ENCODE measurements at places on chromosomes 11 and 22.

DNA sequence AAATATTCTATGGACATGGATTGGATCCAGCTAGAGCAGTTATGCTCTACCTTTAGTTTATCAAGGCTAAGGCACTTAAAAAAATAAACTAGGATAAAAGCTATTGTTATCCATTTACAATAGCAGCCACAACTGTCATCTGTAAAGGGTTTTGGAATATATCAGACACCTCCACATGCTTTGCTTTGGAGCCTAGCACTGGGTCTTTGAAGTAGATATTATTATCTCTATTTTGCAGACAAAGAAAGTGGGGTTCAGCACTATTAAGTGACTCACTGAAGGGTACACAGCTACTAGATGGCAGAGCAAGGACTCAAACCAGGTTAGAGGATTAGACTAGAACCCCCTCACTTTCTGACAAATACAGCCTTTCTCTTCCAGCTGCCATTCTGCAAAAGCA is 82.0 kb downstream of the KCNJ1 start:
- no peak for DNase-seq

DNA sequence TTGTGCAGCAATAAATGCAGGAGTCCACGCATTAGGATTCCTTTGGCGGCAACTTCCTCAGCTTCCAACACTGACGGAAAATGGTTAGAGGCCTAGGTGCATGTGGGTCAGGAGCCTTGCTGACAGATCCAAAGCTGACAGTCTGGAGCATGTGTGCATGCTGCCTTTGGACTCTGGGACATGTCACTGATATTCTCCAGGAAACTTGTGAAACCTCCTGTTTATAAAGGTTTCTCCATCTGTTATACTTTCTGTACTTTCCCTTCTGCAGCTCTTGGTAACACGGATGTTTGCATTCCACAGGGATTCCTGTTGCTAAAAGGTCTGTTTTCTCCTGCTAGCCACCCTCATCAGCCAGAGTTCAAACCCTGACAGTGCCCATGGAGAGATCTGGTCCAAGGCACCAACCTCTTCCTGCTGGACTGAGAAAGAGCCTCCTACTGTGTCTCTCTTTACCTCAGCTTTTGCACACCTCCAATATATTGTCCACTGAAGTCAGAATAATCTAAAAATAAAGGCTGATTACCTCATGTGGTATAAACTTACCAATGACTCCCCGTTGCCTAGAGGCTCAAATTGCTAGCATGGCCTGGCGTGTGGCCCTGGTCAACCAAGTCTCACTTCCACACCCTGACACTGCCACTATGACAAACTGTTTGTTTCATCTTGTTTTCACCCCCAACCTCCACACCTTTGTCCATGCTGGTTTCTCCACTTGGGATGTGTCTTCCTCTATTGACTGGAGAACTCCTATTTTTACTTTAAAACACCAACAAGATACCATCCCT is 31.1 kb upstream of the LYVE1 start:
- DNase-seq = no peak

GRCh38 chr22:32788904-32789624 is 12.4 kb upstream of the TIMP3 start:
- DNase-seq = no peak

GRCh38 chr11:46234311-46234710 is 43.2 kb upstream of the CREB3L1 start:
- peak; percentile 63 for DNase-seq

DNA sequence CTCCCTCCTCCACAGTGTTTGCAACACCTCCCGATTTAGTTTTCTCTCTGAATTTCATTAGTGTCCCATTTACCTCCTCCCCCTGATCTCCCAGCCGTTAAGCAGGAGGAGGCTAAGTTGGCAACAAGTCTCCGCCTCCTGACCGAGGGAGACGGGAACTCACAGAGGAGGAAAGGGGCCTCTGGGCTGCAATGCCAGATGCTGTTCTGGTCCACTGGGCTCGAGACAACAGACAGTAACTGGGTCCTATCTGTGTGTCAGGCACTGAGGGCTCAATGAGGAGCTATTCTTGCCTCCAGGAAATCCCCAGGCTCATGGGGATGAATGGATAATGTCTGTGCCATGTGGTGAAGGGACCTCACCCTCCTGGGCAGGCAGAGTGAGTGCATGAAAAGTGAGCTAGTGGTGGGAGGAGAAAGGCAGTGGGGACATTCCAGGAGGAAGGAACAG is 228.1 kb downstream of the TENM4 start:
- no peak for DNase-seq

DNA sequence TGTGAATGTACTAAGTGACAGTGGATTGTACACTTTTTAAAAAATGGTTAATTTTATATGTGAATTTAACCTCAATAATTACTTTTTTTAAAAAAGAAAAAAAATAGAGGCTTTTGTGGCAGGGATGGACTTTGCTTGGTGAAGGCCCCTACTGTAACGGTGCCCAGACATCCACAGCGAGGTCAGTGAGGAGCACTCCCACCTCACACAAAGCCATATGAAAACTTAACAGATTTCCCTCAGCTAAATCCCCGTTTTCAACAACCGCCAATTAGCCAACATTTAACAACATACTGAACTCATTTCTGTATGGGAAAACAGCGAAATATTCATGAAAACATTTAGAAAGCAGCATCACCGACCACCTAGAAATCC is 642 bp upstream of the C11orf58 start:
- DNase-seq = no peak

DNA sequence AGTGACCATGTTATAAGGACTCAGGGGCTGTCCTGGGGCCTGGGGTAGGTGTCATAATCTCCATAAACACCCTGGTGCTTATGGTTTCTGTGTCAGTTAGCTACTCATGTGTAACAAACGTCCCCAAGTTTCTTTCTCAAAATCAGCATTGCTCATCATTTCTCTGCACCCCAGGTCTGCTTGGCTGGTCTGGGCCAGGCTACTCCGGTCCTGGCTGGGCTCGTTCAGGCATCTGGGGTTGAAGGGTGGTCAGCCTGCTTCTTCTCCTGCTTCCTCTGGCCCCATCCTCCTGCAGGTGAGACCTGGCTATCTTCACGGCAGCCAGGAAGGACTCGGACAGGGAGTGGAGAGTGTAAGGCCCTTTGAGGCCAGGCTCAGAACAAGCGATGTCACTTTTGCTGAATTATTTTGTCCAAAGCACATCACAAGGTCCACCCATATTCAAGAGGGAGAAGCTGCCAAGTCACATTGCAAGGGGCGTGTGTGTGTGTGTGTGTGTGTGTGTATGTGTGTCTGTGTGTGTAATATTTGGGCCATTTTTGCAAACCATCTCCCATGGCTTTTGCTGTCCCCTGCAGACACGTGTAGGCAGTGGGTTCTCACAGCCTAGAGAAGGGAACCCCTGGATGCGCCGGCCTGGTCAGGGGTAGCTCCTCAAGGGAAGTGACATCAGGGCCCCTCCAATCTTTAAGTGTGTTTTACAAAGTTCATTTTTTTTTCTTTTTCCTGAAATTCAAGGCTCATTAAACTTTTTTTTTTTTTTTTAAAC is 535.8 kb downstream of the TBC1D22A start:
- no peak for DNase-seq

- no peak for DNase-seq
Measured at GRCh38 chr11:93520726-93521509, 22.3 kb downstream of the SMCO4 start.

DNA sequence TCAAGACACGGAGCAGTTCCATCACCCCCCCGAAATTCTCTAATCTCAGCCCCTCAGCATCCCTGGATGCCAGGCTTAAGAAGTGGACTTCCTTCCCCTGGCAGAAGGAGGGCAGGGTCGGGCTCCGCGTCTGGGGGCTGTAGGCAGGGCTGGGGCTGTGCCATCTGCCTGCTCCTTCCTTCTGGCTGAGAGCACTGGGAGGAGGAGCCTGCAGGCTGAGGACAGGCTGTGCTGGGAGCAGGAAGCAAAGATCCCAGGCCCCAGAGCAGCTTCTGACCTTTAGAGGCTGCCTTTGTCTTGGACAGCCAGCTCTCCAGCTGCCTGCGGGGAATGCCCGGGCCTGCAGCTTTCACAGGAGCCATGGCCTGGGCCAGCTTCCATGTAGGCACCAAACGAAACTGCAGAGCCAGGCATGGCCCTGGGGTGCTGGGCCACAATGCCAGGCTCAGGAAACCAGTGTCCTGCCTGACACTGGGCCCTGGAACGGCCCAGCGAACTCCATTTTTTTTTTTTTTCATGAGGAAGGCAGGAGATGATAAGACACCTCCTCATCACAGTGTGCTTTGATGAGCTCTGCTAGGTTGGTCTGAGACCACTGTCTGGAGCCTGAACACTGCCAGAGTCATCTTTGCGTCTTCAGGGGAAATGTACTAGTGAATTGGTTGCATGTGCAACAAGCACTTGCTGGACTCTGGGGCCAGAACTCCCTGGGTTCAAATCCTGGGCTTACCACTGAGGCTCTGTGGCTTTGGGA is 67.9 kb downstream of the MCM5 start:
- peak; percentile 78 for DNase-seq

DNA sequence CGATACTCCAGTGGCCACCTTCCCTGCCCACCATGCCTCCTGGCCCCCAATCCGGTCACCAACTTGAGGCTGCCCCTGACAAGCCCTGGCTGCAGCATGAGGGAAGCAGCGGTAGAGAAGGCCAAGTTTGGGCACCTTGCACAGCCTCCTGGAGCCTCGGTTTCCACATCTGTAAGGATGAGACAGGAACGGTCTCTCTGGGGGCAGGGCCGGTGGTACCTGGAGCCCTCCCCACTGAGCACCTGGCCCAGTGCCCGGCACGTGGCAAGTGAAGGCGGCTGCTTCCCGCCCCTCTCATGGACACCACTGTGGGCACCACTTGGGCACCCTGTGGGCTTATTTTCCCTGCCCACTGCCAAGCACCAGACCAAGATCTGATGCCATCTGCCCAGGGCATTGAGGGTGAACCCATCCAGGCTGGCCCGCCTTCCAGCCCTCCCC is 77.8 kb downstream of the CDKN1C start:
- DNase-seq = no peak

DNA sequence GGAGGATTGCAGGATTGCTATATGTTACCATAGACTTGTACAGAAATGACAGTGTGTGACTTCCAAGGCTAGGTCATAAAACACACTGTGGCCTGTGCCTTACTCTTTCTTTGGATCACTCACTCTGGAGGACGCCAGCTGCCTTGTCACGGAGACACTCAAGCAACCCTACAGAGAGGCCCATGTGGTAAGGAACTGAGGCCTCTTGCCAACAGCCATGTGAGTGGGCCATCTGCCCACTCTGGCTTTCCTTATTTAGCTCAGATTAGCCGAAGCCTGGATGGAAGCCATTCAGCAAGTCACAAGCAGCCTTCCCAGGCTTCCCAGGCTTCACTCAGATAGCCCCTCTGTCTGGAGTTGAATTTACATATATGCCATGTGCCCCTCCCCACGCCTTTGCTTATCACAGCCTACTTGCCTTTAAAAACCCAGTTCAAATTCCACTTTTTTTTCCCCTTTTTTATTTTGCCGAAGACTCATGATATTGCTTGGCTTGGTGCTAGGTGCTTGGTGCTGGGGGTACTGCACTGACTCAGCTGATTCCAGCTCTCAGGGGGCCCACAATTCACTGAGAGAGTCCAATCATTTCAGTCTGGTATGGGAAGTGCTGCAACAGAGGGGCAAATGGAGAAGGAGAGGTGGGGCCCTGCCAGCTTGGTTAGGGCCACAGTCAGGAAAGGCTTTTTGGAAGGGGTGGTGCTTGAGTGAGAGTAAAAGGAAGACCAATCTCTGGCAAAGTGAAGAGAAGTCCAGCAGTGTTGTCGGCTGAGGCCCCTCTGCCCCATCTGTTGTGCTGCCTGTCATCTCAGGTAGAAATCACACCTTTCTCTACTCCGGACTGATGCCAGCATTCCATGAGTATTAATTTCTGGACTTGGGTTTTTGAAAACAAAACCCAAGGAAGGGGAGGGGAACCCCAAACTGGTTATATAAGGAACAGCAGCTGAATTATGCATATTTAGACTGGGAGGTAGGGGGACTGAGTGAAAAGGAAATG is 14.5 kb upstream of the P4HA3 start:
- peak; percentile 80 for DNase-seq

DNA sequence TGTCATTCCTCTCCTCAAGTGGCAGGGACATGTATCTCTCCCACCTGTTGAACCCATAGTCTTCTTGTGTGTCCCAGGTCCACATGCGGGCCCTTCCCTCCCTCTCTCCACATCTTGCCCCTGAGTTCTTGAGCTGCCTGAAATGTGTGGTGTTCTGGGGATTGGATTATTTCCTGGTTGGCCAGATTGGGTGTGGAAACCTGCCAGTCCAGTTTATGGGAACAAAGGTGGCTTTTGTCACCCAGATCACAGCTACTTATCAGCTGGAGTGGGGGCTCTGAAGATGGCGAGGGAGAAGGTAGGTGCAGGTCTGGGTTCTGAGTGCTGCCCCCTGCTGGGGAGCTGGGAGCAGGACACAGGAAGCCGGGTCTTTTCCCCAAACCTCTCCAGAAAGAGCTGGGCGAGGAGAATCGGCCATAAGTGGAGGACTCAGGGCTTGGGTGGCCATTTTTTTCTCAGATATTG is 14.2 kb downstream of the DTX4 start:
- no peak for DNase-seq

- no peak for DNase-seq
Measured at GRCh38 chr11:41878095-41878494, 418.6 kb upstream of the LRRC4C start.

DNA sequence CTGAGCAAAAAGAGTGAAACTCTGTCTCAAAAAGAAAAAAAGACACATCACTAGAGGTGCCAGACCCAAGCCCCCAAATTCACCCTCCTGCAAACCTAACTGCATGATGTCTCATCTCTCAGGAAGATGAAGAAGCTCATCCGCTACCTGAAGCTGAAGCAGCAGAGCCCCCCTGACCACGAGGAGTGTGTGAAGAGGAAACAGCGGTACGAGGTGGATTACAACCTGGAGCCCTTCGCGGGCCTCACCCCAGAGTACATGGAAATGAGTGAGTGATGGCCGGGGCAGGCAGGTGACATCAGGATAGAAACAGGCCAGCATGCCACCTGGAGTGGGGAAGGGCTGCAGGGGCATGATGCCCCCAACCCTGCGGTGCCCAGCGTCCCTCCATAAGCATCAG is 36.0 kb upstream of the FADD start:
- no peak for DNase-seq

- DNase-seq = no peak
Measured at GRCh38 chr11:122348659-122349409, 232.8 kb upstream of the BLID start.
